Keratinocyte (primary cell): ENCODE measurements at places on chromosomes 3 and 15. TPM values are rescaled to one million over a fixed set of nuclear protein-coding genes. Genes with fewer than 3 reads are reported as not detected.
A peak's percentile ranks its signal among the peaks of the same experiment; 100 is the strongest.

GRCh38 chr3:177050501-177051237 is 146.6 kb downstream of the TBL1XR1 start:
- no peaks in the 10 kb centered on the region for H3K27me3 ChIP-seq
- peak overlapping the region; percentile 40 for H3K27ac ChIP-seq
- no peak overlapping the region for H3K4me3 ChIP-seq

DNA sequence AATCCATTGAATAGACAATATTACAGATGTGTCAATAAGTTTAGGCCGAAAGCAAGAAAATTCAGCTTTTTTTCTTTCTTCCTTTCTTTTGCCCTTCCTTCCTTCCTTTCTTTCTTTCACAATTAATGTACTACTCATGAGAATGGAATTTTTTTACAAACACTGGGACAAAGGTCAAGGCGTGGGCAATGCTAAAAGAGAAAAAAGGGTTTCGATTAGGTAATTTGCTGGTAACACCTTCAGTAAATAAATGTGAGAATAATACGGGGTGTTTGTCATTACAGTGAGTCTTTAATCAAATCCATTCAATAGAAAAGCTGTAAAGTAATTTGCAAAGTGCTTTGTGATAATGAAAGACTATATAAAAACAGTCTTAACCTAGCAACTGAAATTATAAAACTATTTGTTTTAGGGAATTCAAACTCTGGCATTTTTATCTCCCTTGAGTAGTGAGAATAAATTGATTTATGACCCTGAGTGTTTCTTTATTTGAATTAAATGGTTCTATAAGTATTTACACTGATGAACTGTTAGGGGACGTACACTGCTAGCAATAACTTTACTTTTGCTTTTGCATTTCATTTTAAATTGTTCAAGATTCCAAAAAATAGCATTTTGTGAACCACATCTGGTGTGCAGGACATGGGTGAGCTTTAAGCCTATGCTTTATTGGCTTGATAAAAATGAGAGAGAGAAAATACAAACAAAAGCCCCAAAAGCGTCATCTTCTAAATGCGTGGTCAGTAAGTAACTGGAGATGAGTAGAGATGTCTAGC is 104.2 kb upstream of the THRB start:
- no peaks in the 10 kb centered on the region for H3K36me3 ChIP-seq
- no peaks in the 10 kb centered on the region for H3K27me3 ChIP-seq
- peak overlapping the region; percentile 41 for H3K27ac ChIP-seq

GRCh38 chr3:32254268-32254667 is 15.8 kb downstream of the CMTM8 start:
- no peaks in the 10 kb centered on the region for H3K27me3 ChIP-seq
- no peak for DNase-seq
- peaks cover 5% of the 10 kb centered on the region for H3K4me1 ChIP-seq

DNA sequence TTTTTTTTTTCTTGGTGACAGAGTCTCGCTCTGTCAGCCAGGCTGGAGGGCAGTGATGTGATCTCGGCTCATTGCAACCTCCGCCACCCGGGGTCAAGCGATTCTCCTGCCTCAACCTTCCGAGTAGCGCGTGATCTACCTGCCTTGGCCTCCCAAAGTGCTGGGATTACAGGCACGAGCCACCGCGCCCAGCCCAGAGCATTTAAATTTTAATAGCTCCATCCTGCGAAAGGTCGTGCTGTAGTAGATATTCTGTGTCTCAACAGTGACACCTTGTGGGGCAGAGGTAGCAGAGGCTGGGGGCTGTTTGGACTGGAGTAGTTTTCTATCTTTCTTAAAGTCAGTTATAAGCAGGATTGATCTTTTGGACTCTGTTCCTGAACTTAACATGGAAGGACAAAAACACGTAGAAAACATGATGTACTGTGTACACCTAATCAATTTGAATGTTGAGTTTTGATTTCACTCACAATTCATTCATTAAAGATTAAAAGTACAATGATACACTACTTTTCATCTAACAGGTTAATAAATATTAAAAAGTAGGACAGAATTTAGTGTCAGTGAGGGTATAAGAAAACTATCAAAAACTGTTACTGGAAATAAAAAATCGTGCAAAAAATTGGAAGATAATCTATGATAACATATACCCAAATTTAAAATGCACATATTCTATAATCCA is 11.0 kb upstream of the PDCD6IP start:
- H3K4me1 ChIP-seq, result peaks cover 29% of the 10 kb centered on the region
- no peaks in the 10 kb centered on the region for H3K27me3 ChIP-seq
- no peaks in the 10 kb centered on the region for H3K36me3 ChIP-seq
- DNase-seq, result no peak
- no peak overlapping the region for H3K4me3 ChIP-seq

DNA sequence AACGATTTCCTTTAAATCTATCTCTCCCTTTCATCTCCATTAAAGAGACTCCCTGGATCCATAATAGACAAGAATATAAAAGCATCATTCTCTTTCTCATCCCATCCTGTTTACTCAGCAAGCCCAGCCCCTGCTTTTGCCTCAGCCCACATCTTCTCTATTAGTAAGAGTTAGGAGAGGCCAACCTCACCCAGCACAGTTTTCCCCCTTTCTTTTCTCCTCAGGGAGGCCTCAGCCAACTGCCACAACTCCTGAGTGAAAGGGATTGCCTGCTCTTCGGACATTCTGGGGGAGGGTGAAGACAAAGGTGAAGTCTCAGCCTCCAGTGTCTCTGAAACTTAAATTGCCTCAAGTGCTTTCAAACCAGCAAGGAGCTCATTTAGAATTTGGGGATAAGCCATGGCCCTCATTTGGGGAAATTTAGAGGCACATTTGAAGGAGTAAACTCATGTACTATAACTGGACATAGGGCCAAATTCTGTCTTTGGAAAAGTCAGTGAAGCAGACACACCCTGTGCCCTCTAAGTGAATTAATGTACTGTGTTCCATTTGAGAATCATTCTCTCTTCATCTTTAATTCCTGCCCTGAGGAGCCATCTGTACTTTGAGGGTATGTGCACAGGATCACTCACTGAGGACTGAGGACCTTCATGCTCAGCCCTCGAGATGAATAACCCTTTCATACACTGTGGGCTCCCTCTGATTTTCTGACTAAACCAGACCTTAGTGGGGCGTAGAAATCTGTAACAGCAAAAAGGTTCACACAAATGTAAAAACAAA is 82.5 kb downstream of the SOX2 start:
- H3K4me3 ChIP-seq, result no peak overlapping the region
- no peak for DNase-seq
- H3K27ac ChIP-seq, result no peak overlapping the region
- no peaks in the 10 kb centered on the region for H3K36me3 ChIP-seq
- H3K4me1 ChIP-seq, result no peaks in the 10 kb centered on the region

GRCh38 chr3:15438983-15439382 is 11.6 kb downstream of the EAF1 start:
- no peaks in the 10 kb centered on the region for H3K27me3 ChIP-seq
- DNase-seq, result no peak
- H3K4me3 ChIP-seq, result no peak overlapping the region
- no peak overlapping the region for H3K27ac ChIP-seq
- H3K4me1 ChIP-seq, result peaks cover 28% of the 10 kb centered on the region

DNA sequence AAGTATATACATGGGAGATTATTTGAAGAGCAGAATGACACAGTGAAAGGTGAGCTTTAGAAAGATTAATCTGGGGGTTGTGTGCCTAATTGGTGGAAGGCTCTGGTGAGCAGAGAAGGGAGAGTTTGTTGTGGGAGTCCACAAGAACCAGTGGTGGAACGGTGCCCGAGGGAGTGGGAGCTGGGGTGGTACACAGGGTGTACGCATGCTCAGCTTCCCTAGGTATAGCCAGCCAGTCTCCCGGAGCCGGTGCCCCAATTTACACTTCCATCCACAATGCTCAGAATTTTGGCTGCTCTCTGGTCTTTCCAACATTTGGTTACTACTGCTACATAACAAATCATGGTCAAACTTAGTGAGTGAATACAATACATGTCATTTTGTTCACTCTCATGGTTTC is 92.5 kb downstream of the MITF start:
- no peak for DNase-seq
- no peak overlapping the region for H3K4me3 ChIP-seq
- H3K27ac ChIP-seq, result no peak overlapping the region
- H3K36me3 ChIP-seq, result no peaks in the 10 kb centered on the region
- H3K27me3 ChIP-seq, result no peaks in the 10 kb centered on the region

- H3K27ac ChIP-seq, result no peak overlapping the region
- no peak for DNase-seq
- H3K4me3 ChIP-seq, result no peak overlapping the region
- no peaks in the 10 kb centered on the region for H3K36me3 ChIP-seq
- H3K27me3 ChIP-seq, result no peaks in the 10 kb centered on the region
Observed at GRCh38 chr15:81286621-81287121, 37.3 kb downstream of the STARD5 start.

- peak overlapping the region; percentile 56 for H3K4me3 ChIP-seq
- H3K27ac ChIP-seq, result peak overlapping the region; percentile 98
- H3K36me3 ChIP-seq, result peaks cover 8% of the 10 kb centered on the region
- H3K4me1 ChIP-seq, result peaks cover 39% of the 10 kb centered on the region
Observed at GRCh38 chr3:48467110-48467454, 20.5 kb downstream of the ATRIP start.

GRCh38 chr3:146502887-146503460 is 33.6 kb upstream of the PLSCR2 start:
- no peak overlapping the region for H3K4me3 ChIP-seq
- DNase-seq, result no peak
- H3K27me3 ChIP-seq, result no peaks in the 10 kb centered on the region
- H3K27ac ChIP-seq, result peak overlapping the region; percentile 74

DNA sequence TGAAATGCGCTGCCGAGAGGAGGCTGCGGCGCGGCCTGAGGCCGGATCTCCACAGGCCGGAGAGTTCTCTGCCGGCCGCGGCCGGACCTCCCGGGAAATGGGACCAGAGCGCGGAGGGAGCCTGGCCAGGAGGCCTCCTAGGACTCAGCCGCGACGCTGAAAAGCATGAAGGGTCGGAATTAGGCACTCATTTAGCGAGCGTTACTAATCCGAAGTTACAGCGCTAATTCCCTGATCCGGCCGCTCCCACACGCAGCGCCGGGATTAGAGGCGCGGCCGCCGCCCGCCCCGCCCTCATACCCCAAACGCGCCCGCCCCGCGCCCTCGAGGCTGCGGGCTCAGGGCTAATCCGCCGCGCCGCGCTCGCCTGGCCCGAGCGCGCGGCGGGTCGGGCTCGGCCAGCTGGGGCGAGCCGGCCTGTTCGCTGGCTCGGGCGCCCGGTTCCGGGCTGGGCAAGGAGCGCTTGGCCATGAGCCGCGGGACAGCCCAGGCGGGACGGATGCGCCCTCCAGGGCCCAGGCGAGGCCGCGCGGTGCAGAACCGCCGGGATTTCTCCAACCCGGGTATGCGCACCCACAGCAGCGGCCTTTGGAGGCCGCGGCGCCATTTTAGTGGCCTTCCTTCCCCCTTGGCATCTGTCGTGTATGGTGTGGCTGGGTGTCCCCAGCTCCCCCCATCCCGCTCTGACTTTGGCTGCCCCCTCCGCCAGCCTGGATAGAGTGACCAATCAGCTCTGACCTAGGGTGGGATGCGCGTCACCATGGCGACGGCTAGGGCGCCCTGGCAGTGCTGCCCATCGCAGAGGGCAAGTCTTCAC is 36.8 kb upstream of the POLG start:
- no peak overlapping the region for H3K27ac ChIP-seq
- H3K4me3 ChIP-seq, result no peak overlapping the region
- H3K36me3 ChIP-seq, result no peaks in the 10 kb centered on the region
- H3K4me1 ChIP-seq, result no peaks in the 10 kb centered on the region
- DNase-seq, result no peak

- no peak for DNase-seq
- H3K36me3 ChIP-seq, result no peaks in the 10 kb centered on the region
- H3K4me1 ChIP-seq, result peaks cover 16% of the 10 kb centered on the region
- H3K27ac ChIP-seq, result peak overlapping the region; percentile 86
- H3K27me3 ChIP-seq, result no peaks in the 10 kb centered on the region
Observed at GRCh38 chr3:25665315-25666280, 891 bp upstream of the TOP2B start.

DNA sequence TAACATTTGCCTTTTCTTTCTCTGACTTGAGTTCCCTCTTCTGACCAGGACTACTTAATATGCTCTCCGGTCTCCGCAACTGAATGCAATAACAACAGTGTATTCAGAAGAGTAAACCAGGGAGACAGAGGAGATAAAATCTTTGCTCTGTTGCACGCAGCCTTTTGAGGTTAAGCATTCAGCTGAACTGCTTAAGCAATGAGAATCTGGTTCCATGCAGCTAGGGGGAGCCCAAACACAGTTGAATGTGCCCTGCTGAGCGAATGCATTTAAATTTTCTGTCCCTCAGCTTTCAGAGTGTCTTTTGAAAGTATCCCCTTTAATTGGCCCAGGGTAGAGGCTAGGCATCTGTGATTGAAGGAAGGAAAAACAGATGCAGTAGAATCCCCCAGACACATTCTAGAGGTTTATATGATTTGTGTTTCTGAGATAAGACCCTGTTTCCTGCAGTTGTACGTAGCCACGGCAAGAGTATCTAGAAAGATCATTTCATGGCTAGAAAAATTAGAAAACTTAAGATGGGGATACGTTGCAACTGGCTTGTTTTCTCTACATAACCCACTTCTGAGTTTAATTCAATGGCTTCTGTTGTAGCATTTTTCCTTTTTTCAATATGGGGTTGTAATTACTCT is 309.6 kb downstream of the TUSC7 start:
- H3K27ac ChIP-seq, result no peak overlapping the region
- H3K4me3 ChIP-seq, result no peak overlapping the region
- H3K36me3 ChIP-seq, result no peaks in the 10 kb centered on the region
- no peak for DNase-seq
- H3K27me3 ChIP-seq, result no peaks in the 10 kb centered on the region

GRCh38 chr15:78676424-78677110 is 35.6 kb upstream of the CHRNB4 start:
- H3K4me3 ChIP-seq, result no peak overlapping the region
- DNase-seq, result no peak
- no peaks in the 10 kb centered on the region for H3K36me3 ChIP-seq
- no peaks in the 10 kb centered on the region for H3K27me3 ChIP-seq
- no peak overlapping the region for H3K27ac ChIP-seq

DNA sequence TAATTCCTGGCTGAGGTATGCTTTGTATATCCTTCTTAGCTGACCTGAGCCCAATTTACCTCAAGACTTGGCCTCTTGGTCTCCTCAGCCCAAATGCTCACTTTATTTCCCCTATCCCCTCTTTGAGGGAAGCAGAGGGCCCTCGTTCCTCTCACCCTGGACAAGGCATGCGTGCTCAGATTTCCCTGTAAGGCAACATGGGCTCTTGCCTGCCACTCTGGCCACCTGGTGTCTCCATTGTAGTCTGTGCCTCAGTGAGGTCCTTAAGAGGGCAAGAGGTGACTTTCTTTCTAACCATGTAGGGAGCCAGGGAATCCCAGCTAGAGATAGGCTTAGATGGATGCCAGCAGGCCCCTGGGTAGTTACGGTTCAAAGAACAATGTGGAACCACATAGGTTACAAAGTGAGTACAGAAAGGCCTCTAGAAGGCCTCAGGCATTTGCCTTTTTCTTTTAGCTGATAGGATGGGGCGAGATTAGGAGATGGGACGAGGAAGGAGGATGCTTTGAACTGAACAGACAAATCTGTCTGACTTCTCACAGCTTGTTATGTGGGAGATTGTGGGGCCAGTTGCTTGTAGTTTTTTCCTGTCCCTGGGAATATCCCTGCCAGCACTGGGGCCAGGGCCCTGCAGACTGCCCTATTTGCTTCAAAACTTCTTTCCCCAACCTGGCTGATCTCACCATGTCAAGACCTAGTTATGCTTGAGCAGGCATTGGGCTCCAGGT is 1.1 kb upstream of the INTS14 start:
- DNase-seq, result no peak
- H3K4me1 ChIP-seq, result peaks cover 19% of the 10 kb centered on the region
- peak overlapping the region; percentile 73 for H3K4me3 ChIP-seq
- no peaks in the 10 kb centered on the region for H3K36me3 ChIP-seq

The HIGD2B gene
- not detected in 3 replicates for polyA plus RNA-seq

The WDR76 gene
- 0.66 to 5.0 TPM (median 4.7 TPM) in 3 replicates for polyA plus RNA-seq

The SPATA12 gene
- 0.08 to 0.09 TPM (median 0.08 TPM) in 3 replicates for polyA plus RNA-seq

The TRIM71 gene
- polyA plus RNA-seq, result under 0.01 TPM in 1 of 3 replicates, not detected in the others

The ST8SIA2 gene
- 0.22 to 0.63 TPM (median 0.27 TPM) in 3 replicates for polyA plus RNA-seq

The CHAC1 gene
- polyA plus RNA-seq, result 6.4 to 7.2 TPM (median 6.9 TPM) in 3 replicates

The UROC1 gene
- polyA plus RNA-seq, result not detected in 3 replicates

The GRAMD2A gene
- 2.5 to 7.8 TPM (median 5.7 TPM) in 3 replicates for polyA plus RNA-seq

The ZKSCAN7 gene
- polyA plus RNA-seq, result 0.93 to 1.9 TPM (median 1.6 TPM) in 3 replicates

The A4GNT gene
- not detected in 3 replicates for polyA plus RNA-seq
